T-cell (primary cell): ENCODE measurements at places on chromosomes 7 and 10.

DNA sequence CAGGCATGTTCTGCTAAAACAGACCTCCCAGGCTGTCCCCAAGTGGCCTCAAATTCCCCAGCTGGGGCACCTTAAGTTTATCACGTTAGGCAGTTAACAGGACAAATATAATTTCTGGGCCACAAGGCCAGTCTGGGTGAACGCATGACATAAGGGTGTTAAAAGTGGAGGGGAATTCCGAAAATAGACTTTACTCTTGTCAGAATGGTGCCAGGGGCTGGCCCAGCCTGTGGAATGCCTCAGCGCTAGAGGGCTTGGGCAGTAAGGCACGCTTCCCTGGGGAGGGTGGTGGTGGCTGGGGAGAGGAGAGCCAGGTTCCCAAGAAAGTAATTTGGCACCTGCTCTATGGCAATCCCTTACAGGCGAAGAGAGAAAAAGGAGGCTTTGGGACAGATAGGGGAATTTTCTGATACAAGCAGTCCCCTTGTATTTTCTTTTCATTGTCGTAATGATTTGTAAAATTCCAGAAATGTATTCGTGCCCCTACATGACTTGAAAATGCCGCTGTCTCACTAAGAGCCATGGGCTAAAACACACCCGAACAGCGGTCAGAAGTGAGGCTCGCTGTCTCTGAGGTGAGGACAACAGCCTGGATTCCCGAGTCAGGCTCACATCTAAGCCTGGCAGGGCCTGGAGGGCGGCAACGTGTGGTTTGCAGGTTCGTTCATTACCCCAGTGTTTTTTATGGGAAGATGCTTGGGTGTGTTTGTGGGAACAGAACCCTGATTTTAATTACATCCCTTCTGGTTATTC is 463.2 kb upstream of the GALNT17 start:
- no peak for DNase-seq

- DNase-seq: no peak
Measured at GRCh38 chr7:40356871-40357709, 222.3 kb downstream of the SUGCT start.

DNA sequence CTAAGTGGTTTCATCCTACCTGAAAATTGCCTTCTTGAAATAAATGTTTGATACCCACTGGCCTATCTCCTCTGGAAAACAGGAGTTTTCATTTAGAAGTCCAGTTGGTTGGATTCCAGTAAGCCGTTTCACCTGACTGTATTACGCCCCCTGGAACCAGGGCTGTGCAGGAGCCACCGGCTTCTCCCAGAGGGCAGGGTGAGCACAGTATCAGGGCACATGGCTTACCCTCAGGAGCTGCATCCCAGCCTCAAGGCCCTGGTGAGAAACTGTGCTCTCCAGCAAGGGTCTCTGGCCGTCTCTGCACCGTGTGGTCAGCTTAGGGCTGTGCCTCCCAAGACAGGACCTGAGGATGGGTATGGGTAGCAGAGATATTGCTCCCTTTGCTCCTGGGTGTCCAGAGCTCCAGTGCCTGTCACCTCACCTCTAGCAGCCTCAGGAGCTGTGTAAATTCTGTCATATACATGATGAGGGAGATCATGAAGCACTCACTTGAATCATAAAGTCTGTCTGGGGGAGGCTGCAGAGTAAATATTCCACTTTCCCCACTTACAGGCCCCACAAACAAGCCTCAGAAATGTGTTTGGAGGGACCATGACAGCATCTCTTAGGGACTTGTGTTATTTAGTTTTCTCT is 109.6 kb upstream of the SAMD8 start:
- no peak for DNase-seq

GRCh38 chr10:78171633-78172400 is 138.2 kb downstream of the RPS24 start:
- no peak for DNase-seq

- no peak for DNase-seq
Measured at GRCh38 chr7:102873470-102874165, 39.2 kb upstream of the LRRC17 start.
